ENCODE measurements at places on chromosomes 1 and 21. TPM values are rescaled to one million over a fixed set of nuclear protein-coding genes. Genes with fewer than 3 reads are reported as not detected.

The CAPN9 gene
- not detected for total RNA-seq

The TMEM269 gene
- total RNA-seq = 0.34 TPM

DNA sequence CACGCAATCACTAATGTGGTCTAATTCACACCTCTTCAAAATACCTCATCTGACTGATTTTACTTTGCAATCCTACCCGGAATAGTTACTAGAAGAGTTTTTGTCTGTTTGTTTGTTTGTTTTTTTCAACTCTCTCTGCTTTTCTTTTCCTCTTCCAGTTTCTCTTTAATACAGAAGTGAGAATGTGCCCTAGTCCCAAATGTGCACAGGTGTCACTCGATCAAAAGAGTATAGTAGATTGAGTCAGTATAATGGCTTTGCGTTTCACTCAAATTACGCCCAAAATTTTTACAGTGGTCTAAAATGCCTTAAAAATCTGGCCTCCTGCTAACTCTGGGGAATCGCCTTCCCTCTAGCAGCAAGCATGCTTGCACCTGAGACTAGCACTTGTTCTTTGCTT, 1536.8 kb downstream of the KCNT2 start:
- no peaks in the 10 kb centered on the region for H3K27me3 ChIP-seq
- H3K4me1 ChIP-seq = no peaks in the 10 kb centered on the region
- no peaks in the 10 kb centered on the region for H3K36me3 ChIP-seq
- no peak overlapping the region for H3K4me3 ChIP-seq
- H3K27ac ChIP-seq = no peak overlapping the region

- DNase-seq = no peak
- H3K27ac ChIP-seq = no peak overlapping the region
- no peaks in the 10 kb centered on the region for H3K36me3 ChIP-seq
- H3K27me3 ChIP-seq = no peaks in the 10 kb centered on the region
- H3K4me1 ChIP-seq = no peaks in the 10 kb centered on the region
Observed at GRCh38 chr1:55304229-55304740, 89.1 kb upstream of the USP24 start.

GRCh38 chr1:174114788-174115448, 44.4 kb upstream of the RABGAP1L start:
- no peak overlapping the region for H3K4me3 ChIP-seq
- no peaks in the 10 kb centered on the region for H3K27me3 ChIP-seq
- no peak overlapping the region for H3K27ac ChIP-seq
- H3K4me1 ChIP-seq = no peaks in the 10 kb centered on the region
- no peaks in the 10 kb centered on the region for H3K36me3 ChIP-seq

Data from HCT116 (cell line).